Endodermal cell (in vitro differentiated cells): ENCODE measurements at places on chromosomes 5 and 9. TPM values are rescaled to one million over a fixed set of nuclear protein-coding genes. Genes with fewer than 3 reads are reported as not detected.

DNA sequence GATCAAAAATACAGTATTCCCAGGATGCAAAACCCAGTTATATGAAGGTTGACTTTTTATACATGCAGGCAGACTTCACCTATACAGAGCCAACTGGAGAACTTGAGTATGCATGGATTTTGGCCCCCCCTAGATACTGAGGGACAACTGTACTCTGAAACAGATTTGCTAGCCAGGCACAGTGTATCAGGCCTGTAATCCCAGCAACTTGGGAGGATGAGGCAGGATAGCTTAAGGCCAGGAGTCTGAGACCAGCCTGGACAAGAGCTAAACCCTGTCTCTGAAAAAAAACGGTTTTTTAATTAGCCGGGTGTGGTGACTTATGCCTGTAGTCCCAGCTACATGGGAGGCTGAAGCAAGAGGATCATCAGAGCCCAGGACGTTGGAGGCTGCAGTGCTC lies 21.9 kb downstream of the PTBP3 start:
- H3K4me3 ChIP-seq, result no peak overlapping the region
- H3K4me1 ChIP-seq, result peaks cover 8% of the 10 kb centered on the region
- no peaks in the 10 kb centered on the region for H3K27me3 ChIP-seq
- H3K36me3 ChIP-seq, result no peaks in the 10 kb centered on the region
- no peak overlapping the region for H3K27ac ChIP-seq
- no peak for DNase-seq

DNA sequence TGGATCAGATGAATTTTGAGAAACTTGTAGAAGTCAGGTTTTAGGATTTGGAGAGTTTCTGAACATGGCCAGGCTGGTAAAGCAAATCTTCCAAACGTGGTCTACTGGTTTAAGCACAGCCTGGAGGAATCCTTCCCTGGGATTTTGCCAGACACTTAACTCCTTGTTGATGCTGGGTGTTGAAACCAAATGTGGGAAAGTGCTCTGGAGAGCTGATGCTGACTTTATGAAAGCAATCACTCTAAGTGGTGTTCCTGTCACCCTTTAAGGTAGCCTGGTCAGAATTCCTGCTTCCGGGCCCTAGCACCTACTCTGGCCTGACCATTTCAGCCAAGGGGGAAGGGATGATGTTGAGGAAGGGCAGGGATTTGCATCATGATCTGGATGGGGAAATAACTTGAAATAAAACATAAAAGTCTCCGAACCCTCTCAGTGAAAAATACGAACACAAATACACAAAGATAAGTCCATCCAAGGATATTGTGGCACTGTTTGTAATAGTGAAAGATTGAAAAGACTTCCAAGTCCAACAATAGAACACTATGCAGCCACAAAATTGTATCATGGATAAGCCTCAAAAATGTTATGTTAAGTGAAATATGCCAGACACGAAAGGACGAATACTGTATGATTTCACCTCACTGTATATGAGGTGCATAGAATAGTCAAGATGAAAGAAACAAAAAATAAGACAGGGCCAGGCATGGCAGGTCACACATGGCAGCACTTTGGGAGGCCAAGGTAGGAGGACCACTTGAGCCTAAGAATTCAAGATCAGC lies 57.7 kb downstream of the PDE6A start:
- H3K4me3 ChIP-seq, result no peak overlapping the region
- H3K27me3 ChIP-seq, result no peaks in the 10 kb centered on the region
- H3K36me3 ChIP-seq, result no peaks in the 10 kb centered on the region
- no peak for DNase-seq

- no peaks in the 10 kb centered on the region for H3K4me1 ChIP-seq
- no peaks in the 10 kb centered on the region for H3K36me3 ChIP-seq
- H3K27me3 ChIP-seq, result no peaks in the 10 kb centered on the region
- H3K4me3 ChIP-seq, result no peak overlapping the region
- no peak overlapping the region for H3K27ac ChIP-seq
- DNase-seq, result peak; percentile 94
Measured at GRCh38 chr5:138632900-138633489, 57.8 kb upstream of the HSPA9 start.

SKIC3 gene
- total RNA-seq, result 84.9 to 95.7 TPM (median 89.3 TPM) in 3 replicates

ARHGEF39 gene
- total RNA-seq, result 10.0 to 37.3 TPM (median 36.4 TPM) in 3 replicates

DNA sequence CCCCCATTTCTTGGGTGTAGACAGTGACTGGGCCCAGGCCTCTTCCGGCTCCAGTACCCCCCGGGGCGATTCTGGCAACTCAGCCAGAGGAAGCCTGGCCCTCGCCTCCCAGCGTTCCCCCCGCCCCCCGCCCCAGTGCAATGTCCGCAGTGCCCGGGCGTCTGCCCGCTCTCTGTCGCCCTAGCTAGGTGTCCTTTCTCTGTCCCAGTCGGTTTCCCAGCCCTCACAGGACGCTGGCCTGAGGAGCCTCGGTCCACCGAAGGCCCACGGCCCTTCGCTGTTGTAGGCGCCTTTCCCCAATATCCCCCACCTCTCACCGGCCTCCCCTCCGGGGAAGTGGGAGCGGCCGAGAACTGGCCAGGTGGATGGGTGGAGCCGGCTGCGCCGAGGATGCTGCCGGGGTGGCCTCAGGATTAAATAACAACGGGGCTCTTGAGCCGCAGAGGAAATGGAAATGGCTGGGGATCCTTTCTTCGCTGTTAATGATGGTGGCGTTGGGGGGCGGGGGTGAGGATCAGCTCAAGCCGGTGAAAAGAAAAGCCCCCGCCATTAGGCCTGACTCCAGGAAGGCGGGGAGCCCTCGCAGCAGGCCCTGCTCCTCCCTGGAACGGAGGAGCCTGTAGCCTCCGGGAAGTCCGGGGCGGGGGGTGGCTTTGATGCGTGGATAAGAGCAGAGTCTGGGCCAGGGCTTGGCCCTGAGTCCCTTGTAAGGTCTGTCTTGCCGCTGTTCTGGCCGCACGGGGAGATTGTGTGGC lies 1.1 kb upstream of the SPRY4 start:
- peak; percentile 96 for DNase-seq
- no peaks in the 10 kb centered on the region for H3K27me3 ChIP-seq
- H3K4me1 ChIP-seq, result no peaks in the 10 kb centered on the region
- peak overlapping the region; percentile 92 for H3K27ac ChIP-seq
- peak overlapping the region; percentile 96 for H3K4me3 ChIP-seq
- H3K36me3 ChIP-seq, result peaks cover 28% of the 10 kb centered on the region
